ENCODE measurements at places on chromosomes 12 and 14.

GRCh38 chr14:104530646-104531045, 48.9 kb upstream of the C14orf180 start:
- no peak for DNase-seq

DNA sequence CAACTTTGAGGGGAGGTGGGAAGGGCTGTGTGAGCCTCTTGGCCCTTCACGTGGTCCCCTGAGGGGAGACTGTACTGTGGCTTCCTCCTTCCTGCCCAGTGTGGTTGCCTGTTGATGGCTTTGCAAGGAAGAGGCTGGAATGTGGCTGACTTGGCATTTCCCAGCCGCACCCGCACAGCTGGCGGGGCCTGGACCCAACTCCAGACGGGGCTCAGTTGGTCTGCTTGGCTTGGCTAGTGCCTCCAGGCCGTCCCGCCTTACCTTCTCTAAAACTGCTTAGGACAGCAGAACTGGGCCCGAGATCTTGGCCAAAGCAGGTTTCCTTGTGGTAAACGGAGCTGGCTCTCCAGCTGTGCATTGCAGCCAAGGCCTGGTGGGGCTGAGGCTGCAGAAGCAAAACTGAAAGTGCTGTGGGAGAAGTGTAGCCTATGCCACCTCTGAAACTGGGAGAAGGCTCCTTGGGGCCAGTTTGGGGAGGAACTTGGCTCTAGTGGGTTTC, 139.5 kb downstream of the SMOC1 start:
- no peak for DNase-seq

- no peak for DNase-seq
Observed at GRCh38 chr12:67333649-67334048, 64.5 kb downstream of the CAND1 start.

DNA sequence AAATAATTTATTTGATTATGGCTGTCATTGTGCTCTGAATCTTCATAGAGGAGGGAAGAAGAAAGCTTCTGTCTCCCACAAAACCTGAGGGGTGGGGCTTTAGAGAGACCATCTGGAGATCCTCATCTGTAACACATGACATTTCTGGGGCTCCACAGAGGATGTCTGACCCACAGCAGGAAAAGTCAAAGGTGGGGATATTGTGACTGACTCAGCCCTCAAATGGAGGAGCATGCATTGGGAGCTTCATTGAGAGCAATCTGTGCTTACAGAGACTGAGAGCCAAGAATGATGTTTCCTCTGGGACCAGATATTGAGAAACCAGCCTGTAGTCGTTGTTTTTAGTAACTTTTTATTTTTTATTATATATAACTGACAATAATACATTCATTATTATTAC, 158.7 kb downstream of the SYT1 start:
- no peak for DNase-seq

DNA sequence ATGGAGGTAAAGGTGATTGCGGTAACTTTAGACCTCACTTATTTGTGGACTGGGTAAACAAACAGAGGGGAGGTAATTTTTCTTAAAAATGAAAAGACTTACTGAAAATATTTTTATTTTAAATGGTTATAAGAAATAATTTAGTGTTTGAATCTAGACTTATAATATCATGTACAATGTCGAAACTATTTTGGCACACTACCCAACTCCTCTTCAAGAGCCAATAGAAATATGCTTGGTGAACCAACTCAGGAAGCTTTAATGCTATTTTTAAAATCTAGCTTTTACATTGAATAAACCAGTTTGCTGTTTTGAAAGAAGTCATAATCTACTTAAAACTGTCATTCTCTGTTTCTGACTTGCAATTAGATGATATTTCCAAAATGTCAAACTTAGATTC, 175.8 kb upstream of the NPAS3 start:
- no peak for DNase-seq

DNA sequence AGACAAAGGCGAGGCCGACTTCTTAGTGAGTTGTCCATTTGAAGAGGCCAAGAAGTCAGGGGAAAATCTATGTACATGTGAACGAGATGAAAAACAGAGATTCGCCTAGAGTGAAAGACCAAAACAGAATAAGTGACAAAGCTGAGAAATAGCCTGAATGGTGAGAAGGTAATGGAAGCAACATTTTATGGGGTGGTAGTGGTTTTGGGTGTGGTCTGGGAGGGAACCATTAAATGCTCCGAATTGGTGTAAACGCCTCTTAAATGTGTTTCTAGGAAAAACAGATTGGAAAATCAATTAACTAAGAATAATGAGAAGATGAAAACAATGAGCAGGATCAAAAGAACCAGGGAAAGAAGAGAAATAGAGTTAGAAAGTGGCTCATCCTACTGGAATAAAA, 83.8 kb upstream of the MANSC4 start:
- no peak for DNase-seq

DNA sequence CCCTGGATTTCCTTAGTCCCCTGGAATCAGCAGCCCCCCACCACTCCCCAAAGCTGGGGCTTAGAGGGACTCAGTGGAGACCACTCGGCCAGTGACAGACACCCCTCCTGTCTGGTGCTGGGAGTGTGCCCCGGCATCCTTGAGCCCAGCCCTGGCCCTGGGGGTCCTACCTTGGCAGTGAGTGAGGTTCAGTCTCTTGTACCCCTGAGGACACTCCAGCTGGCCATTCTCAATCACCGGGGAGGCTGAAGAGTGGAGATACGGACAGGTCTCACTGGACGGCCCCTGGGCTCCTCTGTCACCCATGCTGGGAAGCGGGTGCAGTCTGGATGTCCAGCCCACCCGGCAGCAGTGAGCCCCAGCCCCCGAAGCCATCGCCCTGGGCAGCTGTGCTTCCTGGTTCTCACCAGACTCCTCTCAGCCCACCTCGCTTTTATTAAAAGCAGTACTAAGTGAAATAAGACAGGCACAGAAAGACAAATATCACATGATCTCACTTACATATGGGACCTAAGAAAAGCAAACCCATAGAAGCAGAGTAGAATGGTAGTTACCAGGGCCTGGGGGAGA, 42.3 kb downstream of the ISCA2 start:
- DNase-seq, result no peak

DNA sequence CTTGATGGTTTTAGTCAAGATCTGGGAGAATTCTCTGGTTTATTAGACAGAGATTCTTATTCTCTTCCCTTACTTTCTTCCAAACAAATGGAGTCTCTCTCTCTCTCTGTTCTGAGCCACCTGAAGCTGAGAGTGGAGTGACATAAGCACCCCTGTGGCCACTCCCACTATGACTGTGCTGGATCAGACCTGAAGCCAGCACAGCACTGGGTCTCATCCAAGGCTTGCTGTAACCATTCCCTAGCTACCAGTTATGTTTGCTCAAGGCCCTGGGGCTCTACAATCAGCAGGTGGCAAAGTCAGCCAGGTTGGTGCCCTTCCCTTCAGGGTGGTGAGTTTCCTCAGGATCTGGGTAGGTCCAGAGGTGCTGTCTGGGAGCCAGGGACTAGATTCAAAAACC, 568.5 kb downstream of the AACS start:
- no peak for DNase-seq

GRCh38 chr14:76880449-76880848, 54.2 kb downstream of the LRRC74A start:
- DNase-seq, result no peak

DNA sequence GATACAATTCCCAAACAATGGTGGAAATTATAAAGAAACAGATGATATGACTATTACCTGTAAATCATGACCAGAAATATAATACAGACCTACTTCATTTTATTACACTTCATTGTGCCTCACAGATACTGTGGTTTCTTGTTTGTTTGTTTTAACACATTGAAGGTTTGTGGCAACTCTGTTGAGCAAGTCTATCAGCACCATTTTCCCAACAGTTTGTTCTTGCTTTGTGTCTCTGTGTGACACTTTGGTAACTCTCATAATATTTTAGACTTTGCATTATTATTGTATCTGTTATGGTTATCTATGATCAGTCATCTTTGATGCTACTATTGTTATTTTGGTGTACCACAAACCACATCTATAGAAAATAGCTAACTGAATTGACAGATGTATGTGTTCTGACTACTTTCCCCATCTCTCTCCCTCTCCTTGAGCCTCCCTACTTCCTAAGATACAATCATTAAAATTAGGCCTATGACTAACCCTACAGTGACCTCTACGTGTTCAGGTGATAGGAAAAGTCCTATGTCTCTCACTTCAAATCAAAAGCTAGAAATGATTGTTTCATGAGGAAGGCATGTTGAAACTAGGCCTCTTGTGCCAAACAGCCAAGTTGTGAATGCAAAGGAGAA, 49.1 kb downstream of the FBXO33 start:
- no peak for DNase-seq

- no peak for DNase-seq
Observed at GRCh38 chr14:33564774-33565630, 385.9 kb downstream of the EGLN3 start.

DNA sequence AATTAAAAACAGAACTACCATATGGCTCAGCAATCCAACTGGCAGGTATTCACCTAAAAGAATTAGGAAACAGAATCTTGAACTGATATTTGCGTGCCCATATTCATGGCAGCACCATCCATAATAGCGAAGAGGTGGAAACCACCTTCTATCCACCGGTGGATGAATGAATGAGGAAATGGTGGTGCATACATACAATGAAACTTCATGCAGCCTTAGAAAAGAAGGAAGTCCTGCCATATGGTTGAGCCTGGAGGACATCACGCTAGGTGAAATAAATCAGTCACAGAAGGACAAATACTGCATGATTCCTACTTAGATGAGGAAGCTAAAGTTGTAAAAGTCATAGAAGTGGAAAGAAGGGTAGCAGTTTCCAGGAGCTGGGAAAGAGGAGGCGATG, 6.6 kb downstream of the TCL1A start:
- no peak for DNase-seq

- DNase-seq, result no peak
Observed at GRCh38 chr12:131287938-131288764, 334.4 kb downstream of the ADGRD1 start.

DNA sequence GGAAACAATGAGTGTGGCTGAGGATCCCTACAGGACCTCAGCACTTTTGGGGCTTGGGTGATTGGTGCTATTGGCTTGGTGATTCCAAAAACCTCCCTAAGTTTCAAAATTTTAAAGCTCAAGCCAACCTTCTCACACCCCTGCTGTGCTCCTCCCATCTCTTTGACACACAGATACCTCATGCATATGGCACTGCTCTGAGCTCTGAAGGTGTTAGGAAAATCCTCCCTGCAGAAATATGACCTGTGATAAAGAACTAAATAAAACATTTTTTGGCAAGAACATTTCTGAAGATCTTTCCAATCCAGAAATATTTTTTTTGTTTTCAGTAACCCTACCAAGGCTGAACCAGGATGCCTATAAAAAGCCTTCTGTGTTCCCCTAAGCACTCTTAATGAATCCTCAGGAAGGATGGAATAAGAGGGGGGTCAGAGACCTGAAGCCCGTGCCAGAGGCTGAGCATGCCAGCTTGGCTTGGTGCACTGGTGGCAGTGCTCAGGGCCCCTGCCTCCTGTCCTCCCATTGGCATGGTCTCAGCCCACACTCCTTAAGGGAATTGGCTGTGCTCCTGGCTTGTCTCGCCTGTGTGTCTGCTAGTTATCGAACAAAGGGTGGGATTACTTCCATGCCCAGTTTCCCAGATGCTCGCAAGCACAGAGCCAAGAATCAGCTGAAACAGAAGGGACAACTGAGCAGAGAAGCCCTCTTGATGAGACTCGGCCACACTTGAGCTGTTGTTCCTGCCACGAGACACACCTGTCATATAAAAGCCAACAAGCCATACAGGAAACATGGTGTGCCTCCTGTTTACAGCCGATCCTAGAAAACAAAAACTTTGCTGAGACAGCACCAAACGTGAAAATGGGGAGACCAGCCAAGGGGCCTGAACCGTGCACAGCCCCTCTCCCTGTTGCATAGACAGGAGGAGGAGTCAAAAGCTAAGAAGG, 132.7 kb upstream of the EEA1 start:
- DNase-seq, result no peak
